ENCODE measurements at places on chromosomes 4 and X.

- DNase-seq: no peak
Observed at GRCh38 chrX:38919202-38919601, 117.9 kb downstream of the MID1IP1 start.

DNA sequence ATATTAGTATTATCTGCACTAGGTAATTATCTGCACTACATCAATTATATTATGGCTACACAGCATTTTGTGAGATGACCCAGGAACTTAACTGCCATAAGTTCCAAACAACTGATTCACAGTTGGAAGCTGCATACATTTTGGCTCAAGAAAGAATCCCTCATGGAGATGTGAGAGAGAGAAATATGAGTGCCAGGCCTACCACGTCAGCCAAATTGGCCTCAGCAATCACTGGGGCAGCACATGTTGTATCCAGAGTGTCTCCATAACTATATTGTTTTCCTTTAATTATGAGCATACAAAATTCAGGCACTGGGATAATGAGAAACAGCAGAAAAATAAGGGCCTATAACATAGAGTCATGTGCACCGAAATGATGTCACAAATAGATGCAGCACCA is 174.2 kb upstream of the DMD start:
- DNase-seq: no peak

DNA sequence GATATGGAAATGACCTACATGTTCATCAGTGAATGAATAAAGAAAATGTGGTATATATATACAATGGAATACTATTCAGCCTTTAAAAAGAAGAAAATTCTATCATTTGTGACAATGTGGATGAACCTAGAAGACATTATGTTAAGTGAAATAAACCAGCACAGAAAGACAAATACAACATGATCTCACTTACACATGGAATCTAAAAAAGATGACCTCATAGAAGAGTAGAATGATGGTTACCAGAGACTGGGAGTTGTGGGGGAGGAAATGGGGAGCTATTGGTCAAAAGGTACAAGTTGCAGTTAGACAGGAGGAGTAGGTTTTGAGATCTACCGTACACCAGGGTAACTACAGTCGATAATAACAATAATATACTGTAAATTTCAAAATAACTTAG is 51.5 kb downstream of the WNK3 start:
- DNase-seq: no peak

DNA sequence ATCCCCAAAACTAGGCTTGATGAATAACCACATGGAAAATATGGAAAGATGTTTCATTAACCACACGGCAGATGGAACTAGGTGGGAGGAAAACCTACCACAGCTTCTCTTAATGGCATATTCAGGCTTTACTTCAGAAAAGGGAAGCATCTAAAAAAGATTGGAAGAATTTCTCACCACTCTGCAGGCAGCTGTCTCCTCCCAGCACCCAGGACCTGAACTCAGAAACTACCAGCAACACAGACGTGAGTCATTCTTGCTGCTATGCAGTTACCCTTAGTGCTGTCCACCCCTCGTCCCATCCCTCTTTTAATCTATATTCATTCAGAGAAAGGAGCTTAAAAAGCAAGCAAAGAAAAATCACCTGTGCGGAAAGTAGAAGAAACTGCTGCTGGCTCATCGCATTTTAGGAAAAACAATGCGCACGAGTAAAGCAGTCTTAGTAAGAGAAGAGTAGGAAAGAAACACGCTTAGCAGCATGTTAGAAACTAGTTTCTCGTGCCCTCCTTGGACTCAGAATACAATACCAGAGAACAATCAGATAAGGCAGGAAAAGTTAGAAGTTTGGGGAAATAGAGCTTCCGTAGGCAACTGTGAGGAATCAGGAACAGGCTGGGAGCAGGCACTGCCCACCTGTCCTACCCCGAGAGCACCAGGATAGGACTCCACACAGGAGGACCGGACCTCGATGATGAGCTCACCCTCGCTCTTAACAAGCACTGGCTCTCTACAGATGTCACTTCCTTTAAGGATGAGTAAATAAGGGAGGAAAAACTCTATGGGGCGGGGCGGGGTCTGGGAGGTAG is 48.1 kb upstream of the ENPP6 start:
- peak; percentile 54 for DNase-seq

- DNase-seq: peak; percentile 40
Observed at GRCh38 chr4:1576304-1576960, 107.7 kb downstream of the FAM53A start.

GRCh38 chr4:37836274-37836673 is 9.8 kb downstream of the PGM2 start:
- no peak for DNase-seq

DNA sequence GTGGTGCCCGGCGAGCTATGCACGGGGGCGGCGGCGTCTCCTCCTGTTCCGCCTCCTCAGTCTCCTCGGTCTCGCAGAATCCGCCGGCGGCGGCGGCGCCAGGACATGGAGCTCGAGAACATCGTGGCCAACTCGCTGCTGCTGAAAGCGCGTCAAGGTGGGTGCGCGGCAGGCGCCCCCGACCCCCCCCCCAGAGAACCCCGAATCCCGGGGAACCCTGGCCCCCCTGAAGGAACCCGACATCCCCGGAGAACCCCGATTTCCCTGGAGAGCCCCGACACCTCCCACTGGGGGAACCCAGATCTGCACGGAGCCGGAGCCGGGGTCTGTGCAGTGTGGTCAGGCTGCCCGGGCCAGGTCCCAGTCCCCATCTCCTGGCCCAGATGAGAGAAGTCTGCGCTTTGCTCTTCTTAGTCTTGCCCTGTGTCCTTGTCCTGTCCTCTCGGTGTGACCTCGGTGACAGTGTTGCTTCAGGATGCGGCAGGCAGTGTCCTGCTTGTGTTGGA is 648 bp downstream of the GRK4 start:
- peak; percentile 62 for DNase-seq

GRCh38 chr4:144355811-144356757 is 215.6 kb upstream of the GYPA start:
- DNase-seq: peak; percentile 72

DNA sequence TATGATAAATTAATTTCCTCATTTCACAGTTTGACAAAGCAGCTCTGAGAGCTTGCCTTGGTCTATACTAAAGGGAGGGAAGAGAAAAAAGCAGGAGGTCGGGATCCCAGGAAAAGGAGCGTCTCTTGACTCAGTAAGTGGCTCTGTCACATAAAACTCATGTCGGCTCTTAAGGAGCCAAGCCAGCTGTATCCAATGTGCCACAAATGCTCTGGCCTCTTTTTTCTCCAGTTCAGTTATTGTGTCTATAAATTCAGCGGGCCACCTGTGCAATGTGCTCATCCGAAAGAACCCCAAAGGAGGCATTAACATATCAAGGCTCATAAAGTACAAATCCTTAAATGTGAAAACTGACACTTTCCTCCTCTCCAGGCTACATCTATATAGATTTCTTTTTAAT is 337.7 kb upstream of the FAM241A start:
- DNase-seq: no peak

DNA sequence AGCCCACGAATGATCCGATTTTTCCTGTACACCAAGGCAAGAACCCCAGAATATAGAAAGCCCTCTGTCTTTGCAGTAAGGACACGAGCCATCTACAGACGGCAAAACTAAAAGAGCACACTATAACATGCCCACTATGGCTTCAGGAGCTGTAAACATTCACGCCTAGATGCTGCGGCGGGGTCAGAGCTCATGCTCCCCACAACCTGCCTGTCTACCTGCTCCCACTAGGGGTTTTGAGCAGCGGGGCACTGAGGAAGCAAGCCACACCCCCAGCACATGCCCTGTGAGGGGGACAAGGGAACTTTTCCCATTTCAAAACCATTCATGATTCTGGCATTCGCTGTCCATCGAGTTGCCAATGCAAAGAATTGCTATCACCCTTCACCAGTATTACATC is 144.8 kb downstream of the PAPSS1 start:
- DNase-seq: no peak

DNA sequence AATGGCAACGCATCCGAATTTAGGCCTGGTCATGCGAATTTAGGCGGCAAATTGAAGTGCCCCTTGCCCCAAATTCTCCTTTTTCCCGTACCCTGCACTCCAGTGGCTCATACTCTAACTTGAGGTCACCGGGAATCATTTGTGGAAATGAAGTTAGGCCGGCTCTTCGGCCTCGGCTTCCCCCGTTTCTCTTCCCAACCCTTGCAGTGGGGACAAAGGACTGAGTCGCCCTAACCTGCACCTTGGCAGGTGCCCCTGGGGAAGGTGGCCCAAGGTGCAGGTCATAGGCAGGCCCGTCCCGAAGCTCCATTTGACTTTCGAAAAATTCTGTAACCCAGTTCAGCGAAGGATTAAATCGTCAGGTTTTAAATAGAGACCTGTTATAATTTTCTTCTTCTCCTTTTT is 811 bp downstream of the SRD5A3 start:
- no peak for DNase-seq

GRCh38 chr4:114132830-114133229 is 153.4 kb upstream of the ARSJ start:
- DNase-seq: no peak

DNA sequence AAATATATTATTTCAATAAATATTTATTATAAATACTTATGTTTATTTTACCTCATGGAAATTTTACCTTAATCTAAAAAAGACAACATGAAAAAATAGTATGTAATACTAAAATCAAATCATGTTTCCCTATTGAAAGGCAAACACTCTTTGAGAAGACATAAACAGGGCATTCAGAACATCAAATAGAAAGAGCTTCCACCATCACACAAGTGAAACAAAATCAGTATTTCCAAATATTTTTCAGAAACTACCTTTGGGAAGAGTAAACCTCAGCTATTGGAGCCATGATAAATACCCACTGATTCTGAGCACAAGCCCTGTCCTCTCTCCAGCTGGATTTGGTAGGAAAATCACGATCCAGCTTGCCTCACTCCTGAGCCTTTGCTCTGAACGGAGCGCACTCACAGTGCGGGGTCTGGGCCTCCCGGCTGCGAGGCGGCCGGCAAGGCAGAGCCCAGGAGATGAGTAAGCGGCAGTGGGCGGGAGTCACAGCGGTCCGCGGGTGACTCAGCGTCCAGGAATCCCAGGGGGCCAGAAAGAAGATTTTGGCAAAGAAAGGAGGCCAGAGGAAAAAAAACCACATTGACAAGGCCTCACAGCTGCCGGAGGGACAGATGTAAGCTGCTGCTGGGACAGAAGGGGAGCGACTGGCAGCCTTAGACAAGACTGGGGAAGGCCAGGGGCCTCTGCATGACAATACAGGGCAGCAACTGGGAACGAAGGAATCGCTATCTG is 14.7 kb upstream of the ANXA5 start:
- DNase-seq: peak; percentile 97

DNA sequence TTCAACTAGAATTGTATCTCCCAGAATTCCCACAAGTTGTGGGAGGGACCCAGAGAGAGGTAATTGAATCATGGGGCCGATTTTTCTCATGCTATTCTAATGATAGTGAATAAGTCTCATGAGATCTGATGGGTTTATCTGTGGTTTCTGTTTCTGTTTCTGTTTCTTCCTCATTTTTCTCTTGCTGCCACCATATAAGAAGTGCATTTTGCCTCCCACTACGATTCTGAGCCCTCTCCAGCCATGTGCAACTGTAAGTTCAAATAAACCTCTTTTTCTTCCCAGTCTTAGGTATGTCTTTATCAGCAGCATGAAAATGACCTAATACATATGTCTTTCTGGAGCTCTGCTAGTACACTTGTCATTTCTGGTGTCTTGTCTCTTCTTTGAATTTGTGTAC is 22.1 kb upstream of the OR13H1 start:
- no peak for DNase-seq

DNA sequence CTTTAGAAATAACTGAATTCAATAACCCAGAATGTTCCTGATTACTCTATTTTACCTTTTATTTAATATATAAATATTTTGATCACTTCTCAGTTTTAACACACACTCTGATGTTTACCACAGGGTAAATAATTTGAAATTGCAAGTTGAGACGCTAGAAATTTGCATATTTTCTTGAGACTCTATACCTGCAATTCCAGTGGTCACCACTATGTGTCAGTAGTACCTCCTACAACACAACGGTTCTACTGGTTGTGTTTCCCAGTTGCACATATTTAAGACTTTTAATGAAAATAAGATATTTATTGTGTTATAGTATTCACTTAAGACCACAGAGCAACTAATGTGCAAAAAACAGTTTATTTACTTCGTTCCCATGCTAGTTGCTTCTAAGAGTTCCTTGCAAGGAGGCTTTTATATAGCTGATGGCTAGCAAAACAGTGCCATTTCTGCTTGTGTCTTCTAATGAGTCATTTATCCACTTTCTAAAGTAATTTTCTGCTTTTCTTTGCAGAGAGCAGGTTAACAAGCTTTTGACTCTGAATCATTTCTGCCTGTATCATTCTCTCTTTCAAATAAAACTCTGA is 98.9 kb upstream of the PDLIM3 start:
- no peak for DNase-seq

DNA sequence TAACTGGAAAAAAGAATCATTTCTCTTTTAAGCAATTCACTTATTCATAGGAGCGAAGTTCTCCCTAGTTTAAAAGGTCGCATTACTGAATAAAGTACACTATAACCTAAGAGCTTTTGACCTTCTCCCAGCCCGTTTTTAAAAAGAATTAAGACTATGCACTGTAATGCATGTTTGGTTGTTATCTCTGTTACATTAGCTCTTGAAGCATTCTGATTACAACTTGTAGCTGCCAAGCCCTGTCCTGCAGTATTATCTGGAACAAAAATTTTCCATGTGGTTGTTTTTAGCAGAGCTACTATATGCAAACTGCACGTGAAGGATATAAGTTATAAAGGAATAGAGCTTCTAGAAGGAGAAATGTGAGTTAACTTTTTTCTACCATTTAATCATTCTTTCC is 8.1 kb downstream of the GAB1 start:
- DNase-seq: no peak

DNA sequence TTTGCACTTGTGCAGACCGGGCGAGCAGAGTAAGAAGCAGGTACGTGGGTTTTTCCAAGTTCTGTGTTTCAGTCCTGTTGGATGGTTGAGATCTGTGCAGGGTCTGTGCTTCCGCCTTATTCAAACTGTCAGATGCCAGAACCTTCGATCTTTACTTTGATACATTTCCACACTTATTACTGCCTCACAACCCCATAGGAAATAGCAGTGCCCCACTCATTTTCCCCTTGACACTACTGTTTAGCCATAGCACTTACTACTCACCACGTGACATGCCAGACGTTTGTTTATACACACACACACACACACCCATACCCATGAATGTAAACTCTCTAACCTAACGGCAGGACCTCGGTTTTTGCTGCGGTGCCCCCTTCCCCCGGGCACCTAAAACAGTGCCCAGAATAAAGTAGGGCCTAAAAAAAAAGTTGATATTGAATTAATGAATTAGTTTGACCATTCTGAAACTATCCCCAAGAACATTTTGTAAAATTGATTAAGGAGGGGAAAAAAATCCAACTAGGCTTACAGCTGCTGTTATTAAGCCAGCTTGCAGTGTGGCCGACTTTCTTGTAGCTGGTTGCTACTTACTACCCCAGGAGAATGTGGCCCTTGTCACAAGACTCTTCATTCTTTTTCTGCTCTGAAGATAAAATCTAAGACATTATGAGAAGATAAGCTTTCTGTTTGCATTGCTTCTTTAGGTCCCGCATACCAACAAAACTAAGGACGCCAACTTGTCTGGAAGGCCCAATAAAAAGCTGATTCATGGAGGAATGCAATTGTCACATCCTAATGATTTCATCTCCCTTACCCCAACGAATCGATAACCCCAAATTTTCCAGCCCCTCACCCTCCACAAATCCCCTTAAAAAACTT is 704 bp upstream of the SEPSECS start:
- no peak for DNase-seq

Data from endodermal cell (in vitro differentiated cells).